ENCODE measurements at places on chromosomes 16 and 17.

GRCh38 chr17:79749156-79749815 lies 18.5 kb downstream of the ENPP7 start:
- no peak for DNase-seq

GRCh38 chr17:78818932-78819331 lies 21.7 kb downstream of the USP36 start:
- peak; percentile 80 for DNase-seq

GRCh38 chr17:44001461-44001920 lies 2.9 kb upstream of the NAGS start:
- no peak for DNase-seq

- peak; percentile 54 for DNase-seq
Measured at GRCh38 chr16:8931859-8932258, 31.8 kb downstream of the USP7 start.

- DNase-seq = no peak
Measured at GRCh38 chr17:81885869-81886548, 5.4 kb downstream of the ALYREF start.

DNA sequence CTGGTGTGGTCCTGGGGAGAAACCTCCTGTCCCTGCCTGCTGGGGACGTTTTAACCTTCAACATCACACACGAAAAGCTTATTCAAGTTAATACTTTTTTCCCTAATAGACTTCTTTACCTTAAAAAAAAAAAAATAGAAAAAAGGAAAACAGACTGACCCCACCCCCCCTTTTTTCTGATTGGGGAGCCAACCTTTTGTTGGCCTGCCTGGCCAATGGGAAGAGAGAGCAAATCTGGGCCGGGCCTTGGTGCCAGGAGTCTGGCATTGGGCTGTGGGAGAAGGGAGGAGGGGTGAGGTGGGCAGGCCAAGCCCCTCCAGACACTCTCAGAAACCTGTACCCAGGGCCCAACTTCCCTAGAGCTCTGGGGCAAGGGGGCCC lies 3.0 kb downstream of the CBX8 start:
- no peak for DNase-seq

DNA sequence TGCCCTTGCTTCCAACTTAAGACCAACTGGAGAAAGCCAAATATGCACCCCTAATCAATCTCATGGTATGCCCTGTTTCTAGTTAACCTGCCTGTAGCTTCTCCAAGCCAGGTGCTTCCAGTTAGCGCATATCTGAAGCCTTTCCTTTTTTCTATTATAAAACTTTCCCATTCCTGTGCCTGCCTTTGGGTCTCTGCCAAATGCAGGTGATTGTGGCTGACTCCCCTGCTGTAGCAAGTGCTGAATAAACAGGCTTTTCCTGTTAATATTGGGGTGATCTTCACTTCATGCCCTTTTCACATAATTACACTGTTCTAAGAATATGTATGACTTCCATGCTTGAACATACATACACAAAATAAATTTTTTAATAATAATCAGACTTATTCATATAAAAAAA lies 207.4 kb downstream of the TANC2 start:
- no peak for DNase-seq

GRCh38 chr17:47895347-47895855 lies 635 bp upstream of the SP2 start:
- DNase-seq = no peak

DNA sequence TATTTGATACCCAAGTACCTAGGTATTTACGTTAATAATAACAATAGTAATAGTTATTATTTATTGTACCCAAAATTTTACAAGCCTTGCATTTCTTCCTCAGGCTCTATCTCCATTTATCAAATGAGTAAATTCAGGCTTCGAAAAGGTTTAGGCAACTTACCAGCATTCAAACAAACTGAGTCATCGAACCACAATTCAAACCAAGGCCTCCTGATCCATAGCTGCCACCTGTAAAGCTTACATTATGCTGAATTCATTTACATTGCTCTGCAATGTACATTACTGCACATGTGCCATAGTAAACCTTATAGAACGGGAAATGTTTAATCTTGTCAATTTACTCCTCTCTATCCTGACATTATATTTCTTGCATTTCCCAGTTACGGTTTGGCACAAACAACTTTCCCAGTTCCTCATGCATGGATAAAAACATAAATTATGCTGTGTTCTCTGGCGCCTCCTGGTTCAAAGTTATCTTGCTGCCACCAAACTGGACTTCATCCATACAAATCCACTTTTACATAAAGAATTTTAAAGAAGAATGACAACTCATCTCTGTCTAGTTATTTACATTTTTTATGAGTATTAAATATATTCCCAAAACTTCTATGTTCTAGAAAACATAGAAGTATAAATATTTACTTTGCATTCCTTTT lies 360.6 kb upstream of the SOX9 start:
- DNase-seq = no peak

DNA sequence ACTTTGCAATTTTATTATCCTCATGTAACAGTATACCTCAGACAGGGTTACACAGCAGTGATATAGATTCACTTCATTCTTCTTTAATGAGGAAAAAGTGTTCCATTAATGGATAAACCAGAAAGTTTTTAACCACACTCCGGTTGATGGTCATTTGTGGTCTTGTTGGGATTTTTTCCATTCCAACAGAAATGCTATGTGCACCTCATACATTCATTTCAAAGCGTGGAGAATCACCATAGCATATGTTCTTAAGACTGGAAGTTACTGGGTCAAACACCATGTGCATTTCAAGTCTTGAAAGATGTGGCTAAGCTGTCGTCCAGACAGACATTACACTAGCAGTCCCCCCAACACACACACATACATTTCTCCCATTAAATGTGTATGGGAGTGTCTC lies 245.8 kb upstream of the CDH5 start:
- DNase-seq = no peak

GRCh38 chr17:62092784-62093183 lies 27.7 kb upstream of the MED13 start:
- no peak for DNase-seq

DNA sequence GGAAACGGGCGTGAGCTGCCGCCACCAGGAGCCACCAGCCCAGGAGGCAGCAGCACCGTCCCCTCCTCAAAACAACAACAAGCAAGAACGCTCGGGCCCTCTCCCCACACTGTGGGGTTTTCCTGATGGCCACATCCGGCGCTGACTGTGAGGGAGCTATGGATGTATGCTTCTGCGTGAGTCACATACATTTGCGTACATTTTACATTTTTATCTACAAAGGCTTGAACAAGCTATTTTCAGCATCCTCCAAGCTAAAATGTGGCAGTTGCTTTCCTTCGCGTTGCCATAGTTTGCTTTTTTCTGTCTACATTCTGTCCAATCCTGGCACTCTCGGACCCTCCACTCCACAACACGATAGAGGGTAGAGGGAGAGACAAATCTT lies 2.0 kb upstream of the ABR start:
- no peak for DNase-seq

DNA sequence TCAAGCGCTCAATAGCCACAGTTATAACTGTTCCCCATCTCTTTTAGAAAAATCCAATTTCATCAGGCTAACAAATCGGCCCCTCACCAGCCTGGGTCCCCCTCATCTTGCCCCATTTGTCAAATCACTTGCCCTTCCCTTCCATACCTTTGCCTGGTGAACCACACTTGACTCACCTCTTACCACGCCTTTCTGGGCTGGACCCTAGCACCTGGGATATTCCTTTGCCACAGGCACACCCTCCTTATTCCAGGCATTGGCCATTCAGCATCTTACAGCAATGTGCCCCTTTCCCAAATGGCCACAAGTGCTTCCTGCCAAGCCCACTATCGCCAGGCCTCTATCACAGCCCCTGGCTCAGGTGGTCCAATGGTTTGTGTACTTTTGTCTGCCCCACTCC lies 14.9 kb downstream of the CMTM4 start:
- DNase-seq = no peak

DNA sequence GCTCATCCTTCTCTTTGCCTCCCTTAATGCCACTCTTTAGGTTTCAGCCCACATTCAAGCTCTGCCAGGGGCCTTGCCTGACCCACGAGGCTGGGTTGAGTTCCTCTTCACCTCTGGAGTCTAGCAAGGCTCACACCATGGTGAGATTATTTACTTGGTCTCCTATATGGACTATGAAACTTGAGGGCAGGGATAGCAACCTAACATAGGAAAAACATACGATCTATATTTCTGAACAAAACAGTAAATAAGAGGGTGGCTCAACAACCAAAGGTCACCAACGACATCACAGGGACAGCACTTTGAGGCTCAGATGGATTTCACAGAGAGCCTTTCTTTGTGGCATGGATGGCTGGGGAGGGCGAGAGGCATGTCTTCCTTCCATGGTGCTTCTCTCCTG lies 197.0 kb downstream of the MAF start:
- no peak for DNase-seq

DNA sequence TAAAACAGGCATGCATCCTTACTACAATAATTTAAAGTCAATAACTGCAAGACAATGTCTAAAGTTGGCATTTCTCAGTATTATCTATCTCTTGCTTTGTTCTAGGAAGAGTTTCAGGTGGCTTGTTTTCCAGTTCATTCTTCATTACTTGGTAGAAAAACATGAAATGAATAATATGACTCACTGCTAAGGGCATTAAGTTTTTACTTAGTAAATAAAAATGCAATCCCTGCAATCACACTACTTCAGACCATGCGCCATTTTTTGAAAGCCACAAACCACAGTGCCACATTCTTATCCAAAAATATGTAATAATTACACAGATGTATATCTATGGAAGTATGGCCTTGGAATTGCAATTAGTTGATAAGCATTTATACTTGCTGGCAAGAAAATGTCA lies 55.4 kb downstream of the CREBBP start:
- DNase-seq = no peak

- no peak for DNase-seq
Measured at GRCh38 chr16:73403291-73403690, 355.4 kb upstream of the ZFHX3 start.

DNA sequence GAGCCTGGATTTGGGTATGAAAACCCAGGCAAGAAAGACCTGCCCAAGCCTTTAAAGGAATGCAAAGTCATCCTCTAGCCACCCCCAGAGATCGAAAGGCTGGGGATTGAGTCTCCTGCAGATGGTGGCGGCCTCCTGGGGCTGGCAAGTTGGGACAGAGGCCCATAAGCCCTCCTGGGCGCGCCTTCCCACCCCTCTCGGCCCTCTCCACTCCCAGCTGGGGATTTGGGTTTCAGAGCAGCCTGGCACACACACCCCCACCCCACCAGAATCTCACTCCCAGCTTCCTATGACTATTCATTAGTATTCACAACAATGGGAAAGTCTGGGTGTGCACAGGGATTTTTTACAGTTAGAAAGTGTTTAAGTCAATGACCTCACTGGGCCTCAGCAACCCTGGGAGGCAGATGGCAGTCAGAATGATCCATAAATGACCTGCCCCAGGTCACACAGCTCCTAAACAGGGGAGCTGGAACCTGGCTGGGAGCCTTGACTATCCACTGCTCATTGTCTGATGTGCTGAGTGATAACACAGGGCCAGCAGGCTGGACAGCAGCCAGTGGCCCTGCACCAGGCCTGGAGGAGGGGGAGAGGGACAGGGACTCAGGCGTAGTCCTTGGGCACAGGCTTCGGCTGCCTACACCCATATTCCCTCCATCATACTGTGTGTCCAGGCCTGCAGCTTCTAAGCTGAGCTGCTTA lies 12.1 kb downstream of the NHERF1 start:
- DNase-seq = no peak

DNA sequence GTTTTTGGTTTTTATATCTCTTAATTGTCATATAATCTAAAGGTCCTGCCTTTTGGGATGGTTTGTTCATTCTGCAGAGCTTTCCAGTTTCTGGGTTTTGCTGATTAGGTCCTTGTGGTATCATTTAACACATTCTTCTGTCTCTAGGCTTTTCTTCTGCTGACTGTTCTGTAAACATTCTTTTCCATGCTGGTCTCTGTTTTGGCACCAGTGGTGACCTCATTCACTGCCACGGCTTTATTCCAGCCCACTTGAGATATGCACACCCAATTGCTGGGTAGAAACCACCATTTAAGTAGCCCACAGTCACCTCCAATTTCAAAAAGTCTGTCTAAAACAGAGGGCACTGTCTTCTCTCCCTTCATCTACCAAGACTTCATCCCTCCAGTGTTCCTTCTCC lies 31.1 kb upstream of the COX10 start:
- no peak for DNase-seq

GRCh38 chr16:22297871-22298733 lies 893 bp downstream of the POLR3E start:
- DNase-seq = peak; percentile 70

GRCh38 chr17:68016838-68017237 lies 18.7 kb upstream of the KPNA2 start:
- DNase-seq = no peak

DNA sequence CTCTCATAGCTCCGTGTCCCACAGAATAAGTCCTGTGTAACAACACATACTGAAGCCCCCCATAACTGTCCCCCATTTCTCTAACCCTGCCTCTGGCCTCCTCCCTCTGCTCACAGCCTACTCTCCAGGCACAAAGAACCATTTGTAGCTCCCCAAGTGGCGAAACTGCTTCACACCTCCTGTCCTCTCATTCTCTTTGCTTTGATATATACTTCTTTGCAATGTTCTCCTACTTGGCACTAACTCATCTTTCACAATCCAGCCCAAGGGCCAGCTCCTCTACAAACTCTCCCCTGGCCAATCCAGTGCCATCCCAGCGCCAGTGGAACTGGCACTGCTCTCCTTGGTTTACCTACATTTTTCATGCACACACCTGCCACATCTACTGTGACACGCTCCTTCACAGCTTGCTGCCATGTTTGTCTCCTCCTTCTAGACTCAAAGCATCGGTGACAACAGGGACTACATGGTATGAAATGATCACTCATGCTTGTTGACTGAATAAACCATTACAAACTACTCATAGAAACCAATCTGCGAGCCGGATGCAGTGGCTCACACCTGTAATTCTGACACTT lies 12.8 kb downstream of the CYTH1 start:
- DNase-seq = no peak

DNA sequence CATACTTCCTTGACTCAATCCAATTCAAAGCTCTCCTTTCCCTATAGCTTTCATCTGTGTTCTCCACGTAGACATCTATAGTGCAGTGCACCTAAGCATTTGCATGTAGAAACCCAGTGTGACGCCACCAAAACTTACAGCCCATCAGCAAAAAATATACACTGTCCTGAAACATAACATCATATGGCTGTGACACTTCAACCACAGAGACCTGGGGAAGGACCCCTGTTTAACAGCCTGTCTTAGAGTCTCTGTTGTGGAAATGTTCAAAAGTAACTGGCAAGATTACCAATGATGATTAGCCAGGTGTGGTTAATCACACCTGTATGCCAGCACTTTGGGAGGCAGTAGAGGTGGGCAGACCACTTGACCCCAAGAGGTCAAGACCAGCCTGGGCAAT lies 22.2 kb downstream of the GSPT1 start:
- DNase-seq = no peak

GRCh38 chr17:72592242-72592966 lies 471.6 kb downstream of the SOX9 start:
- DNase-seq = peak; percentile 6

GRCh38 chr17:17728550-17729251 lies 47.4 kb downstream of the RAI1 start:
- no peak for DNase-seq

- DNase-seq = no peak
Measured at GRCh38 chr16:80666378-80667250, 125.8 kb downstream of the DYNLRB2 start.

GRCh38 chr17:28521311-28522085 lies 15.3 kb downstream of the FOXN1 start:
- DNase-seq = no peak

Measured in CD4-positive, CD25-positive, alpha-beta regulatory T cell (primary cell).